ENCODE measurements at places on chromosomes 2 and 18.

DNA sequence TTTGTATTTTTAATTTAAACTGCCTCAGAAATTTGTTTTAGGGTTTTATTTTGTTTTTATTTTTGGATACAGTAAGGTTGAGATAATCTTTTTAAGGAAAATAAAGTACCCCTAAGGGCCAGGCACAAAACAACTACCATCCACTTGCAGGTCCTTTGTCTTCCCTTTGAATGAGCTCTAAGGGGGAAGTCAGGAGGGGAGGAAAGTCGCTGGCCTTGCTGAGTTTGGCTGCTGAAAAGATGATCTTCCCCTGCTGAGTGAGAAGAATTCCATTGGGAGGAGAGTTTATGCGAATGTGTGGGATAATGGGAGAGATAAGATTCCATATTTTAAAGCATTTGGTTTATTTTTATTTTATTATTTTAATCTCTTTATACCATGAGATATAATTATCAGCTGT is 100.7 kb downstream of the ARHGAP15 start:
- DNase-seq, result peak; percentile 73

DNA sequence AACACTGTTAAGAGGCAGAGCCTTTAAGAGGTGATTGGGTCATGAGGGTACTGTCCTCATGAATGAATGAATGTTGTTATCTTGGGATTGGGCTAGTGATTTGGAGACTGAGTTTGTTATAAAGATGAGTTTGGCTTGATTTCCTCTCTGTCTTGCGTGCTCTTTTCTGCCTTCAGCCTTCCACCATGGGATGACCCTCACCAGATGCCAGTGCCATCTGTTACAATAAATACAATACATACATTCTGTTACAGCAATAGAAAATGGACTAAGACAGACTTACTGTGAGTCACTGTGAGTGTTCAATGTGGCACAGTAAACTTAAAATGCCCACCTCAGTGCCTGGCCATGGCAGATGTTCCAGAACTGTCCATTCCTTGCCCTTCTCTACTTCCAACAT is 95.0 kb upstream of the ZFP36L2 start:
- DNase-seq, result no peak

DNA sequence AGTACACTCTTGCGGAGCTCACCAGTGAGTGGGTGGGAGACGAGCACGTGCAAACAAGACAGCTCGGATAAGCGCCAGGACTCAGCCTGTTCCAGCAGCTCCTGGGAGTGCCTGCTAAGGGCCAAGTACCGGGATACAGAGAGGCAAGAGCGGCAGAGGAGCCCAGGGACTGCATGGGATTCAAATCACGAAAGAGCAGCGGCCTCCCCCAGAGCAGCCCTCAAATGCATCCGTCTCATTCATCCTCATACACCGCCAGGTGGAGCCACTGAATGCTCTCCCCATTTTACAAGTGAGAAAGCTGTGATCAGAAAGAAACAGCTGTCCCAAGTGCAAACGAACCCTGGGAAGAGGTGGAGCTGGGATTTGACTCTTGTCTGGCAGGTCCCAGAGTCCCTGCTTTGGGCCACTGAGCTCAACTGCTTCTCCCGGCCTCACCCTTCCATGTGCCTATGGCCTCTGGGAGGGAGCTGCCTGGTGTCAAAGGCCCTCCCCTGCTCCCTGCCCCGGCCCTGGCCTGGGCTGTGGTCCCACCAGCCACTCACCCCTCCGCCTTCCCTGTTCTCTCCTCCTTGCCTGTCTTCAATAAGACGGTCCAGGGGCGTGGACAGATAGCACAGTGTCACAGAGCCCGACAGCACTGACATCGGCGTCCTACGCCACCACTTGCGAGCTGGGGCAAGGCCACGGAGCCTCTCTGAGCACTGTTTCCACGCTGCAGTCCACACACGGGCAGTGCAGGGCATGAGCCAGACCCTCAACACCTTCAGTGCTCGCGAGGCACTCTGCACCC is 72.8 kb upstream of the TAF1B start:
- peak; percentile 95 for DNase-seq

DNA sequence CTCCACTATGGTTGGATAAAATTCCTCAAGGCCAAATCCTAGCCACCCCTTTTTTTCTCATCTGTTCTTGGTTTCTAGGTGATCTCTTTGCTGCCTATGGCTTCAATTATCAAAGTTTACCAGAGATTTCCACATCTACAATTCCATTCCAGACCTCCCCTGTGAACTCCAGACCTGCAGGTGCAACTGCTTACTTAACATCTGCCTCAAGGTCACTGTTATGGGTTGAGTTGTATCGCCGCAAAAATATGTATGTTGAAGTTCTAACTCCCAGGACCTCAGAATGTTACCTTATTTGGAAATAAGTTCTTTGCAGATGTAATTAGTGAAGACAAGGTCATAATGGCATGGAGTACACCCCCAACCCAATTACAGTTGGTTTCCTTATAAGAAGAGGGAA is 60.4 kb upstream of the SOS1 start:
- no peak for DNase-seq

GRCh38 chr2:218406949-218407618 is 7.4 kb downstream of the CTDSP1 start:
- peak; percentile 60 for DNase-seq

- DNase-seq, result no peak
Measured at GRCh38 chr2:136005462-136006196, 20.2 kb upstream of the DARS1 start.

DNA sequence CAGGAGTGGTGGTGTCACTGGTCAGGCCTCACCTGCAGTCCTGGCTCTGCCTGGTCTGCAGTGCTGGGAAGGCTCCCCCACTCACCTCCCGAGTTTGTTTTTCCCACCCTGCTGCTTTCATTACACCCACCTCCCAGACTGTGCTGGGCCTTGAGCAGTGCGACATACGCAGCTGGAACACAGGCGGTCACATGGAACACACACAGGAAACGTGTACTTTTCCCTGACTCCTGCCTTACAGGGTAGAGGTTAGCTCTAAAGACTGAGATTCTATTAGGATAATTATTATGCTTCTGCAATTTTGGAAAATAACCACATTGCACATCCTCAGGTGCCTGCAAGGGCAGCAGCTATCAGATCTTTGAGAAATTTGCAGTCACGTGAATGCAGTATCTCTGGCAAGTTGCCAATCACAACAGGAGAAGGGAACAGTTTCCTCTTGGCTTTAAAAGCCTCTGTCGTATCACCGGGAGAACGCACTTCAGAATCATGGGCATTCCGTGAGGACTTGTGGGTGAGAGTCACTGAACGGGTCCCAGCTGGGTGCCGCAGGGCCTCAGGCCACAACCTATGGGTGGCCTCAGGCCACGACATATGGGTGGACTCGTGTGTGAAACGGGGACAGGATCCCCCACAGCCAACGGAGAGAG is 136.5 kb downstream of the ZNF236 start:
- no peak for DNase-seq

DNA sequence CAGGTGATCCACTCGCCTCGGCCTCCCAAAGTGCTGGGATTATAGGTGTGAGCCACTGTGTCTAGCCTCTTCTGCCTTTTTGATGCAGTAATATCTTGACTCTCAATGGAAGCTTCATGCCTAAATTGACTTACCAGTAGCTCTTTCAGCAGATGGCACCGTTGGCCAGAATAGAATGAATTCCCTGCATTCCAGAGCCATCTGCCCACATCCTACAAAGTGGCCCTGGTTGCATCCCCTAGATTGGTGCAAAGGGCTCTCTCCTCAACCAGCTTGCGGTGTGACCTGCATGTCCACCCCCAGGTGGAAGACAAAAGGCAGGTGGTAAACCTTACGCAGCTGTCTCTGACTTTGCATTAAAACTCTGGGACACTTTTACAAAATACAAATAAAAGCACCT is 4.4 kb upstream of the PARD6G start:
- peak; percentile 28 for DNase-seq

DNA sequence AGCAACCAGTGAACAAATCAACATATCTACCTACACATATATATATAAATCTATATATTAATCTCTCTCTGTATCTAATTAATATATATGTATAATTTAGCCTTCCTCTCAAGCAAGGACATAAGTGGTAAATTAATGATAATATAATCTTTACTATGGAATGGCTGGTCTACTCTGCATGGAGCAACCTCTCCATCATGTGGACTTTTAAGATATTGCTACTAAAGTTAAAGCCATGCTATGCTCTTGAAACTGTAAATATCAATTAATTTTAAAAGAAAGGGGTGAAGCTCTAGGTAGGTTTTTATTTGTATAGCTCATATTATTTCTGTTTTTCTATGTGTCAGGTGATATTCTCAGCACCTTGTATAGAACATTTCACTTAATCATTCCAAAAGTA is 147.0 kb downstream of the PPP1R1C start:
- no peak for DNase-seq

- no peak for DNase-seq
Measured at GRCh38 chr18:32081881-32082280, 9.8 kb upstream of the RNF138 start.

- no peak for DNase-seq
Measured at GRCh38 chr2:11338580-11338979, 5.9 kb downstream of the ROCK2 start.

- no peak for DNase-seq
Measured at GRCh38 chr18:57981308-57982028, 62.6 kb upstream of the NEDD4L start.

DNA sequence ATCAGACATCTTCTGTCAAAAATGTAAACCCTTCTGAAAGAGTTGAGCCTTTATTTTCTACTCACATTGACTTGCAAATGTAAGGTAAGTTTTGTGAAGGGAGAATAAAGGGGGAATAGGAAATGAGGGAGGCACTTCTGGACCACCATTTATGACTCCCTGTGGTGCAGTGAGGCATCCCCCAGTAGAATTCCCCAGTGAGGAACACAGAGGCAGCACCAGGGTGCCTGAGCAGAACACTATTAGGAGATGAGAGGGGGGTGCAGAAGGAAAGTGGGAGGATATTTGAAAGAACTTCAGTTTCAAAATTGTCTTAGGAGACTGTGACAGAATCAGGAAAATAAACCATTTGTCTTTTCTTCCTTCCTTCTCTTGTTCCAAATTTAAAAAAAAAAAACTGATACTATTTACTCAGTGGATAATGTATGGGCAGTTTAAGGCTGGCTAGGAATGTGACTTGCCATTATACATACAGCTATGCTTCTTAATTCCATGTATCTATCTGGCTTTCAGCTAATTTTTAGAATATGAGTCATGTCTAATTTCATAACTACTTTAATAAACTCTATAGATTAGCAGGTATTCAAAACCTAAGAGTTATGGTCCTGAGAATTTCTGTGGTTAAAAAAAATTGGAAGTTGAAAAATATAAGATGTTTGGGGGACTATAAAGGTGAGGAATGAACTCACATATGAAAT is 478.1 kb upstream of the CHAC2 start:
- no peak for DNase-seq

DNA sequence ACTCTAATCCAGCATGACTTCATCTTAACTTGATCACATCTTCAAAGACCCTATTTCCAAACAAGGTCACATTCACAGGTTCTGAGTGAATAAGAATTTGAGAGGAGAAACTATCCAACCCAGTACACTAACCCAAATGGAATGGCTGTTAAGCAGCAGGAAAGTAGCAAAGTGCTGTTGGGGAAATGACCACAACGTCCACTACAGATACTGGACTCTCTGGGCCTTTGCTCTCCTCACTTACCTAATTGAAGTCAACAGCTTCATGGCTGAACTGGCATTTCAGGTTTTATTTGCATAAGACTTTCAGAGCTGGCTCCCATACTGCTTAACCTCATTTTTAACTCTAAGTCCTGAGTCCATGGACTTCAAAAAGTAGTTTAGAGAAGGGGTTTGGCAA is 38.0 kb upstream of the ACVR2A start:
- DNase-seq, result no peak
